ENCODE measurements at places on chromosomes 16 and 17.

DNA sequence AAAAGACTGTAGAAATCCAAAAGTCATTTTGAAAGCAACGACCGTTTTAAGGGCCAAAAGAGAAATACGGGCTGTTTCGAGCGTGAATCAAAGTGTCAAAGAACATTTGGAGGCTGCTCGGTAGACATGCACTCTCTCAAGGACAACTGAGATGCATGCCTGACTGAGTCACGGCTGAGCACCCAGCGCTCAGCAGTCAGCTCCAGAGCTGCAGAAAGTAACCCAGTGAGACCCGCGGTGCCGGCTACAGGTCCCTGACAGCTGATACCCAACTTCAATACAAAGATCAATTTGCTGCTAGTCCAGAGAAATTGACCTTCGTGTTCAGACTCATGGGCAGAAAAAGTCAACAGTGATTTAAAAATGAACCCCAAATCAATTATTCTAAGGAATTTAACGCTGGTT lies 214.9 kb downstream of the STX8 start:
- peak; percentile 10 for DNase-seq

DNA sequence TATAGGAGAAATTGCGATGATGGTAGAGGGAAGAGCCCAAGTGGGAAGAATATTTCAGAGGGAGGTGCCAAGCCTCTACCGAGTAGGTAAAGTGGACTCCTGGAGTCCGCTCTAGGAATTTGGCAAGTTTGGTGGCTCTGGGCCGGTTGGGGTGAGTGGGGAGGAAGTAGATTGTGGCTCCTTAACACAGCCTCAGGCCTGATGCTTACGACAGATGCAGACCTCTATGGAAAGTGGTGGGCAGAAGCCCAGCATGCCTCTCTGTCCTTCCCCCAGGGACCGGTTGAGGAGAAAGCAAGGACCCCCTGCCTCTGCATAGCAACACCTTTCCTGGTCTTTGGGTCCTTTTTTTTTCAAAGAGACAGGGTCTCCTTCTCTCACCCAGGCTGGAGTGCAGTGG lies 55.9 kb upstream of the SIAH1 start:
- DNase-seq: no peak

GRCh38 chr16:11575223-11575589 lies 11.5 kb downstream of the LITAF start:
- no peak for DNase-seq

- no peak for DNase-seq
Measured at GRCh38 chr17:81241648-81242420, 2.7 kb downstream of the NDUFAF8 start.

DNA sequence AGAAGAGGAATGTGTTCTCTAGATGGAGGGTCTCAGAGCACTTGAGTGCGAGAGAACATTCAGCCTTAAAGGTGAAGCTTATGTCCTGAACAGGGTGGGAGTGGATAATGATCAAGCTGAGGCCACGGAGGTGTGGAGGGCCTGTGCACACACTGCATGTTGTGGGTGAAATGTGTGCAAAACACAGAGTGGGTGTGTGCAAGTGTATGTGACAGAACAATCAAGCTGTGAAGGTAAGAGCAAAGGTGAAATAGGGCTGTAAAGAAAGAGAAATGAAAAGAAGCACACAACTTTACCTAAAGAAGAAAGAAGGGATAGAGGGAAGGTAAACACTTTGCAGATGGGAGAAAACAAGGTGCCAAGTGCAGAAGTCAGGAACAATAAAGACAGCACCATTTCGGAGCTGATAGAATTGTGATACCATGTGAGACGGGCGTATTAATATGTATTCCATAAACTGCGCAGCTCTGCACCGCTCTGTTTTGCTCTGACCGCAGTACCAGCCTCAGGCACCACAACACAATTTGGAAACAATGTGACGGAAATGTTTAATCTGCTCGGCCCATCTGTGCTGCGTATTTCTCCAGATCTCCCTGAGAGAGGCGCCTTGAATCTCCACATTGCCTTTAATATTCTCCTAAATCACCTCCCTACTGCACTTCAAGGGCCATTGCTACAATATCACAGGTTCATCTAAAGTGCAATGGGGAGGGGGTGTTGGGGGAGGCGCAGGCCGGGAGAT lies 40.6 kb downstream of the SNX11 start:
- no peak for DNase-seq

- no peak for DNase-seq
Measured at GRCh38 chr16:88060524-88061219, 109.4 kb downstream of the BANP start.

DNA sequence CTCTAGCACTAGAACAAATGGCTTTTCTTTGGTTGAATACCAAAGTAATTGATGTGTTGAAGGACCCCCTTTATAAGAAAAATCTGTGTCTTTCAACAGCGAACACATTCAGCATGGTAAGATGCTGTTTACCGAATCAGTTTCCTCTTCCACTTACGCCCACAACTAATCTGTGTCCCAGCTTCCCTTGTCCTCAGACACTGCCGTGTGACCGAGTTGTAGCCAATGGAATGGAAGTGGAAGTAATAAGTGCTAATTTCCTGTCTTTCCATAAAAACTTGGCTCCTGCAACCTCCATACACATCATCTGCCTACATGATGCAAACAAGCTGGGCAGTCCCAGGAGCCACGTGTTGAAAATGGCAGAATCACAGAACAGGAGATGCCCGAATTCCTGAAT lies 10.4 kb downstream of the CDIPT start:
- no peak for DNase-seq

GRCh38 chr17:7838090-7839075 lies 4.4 kb downstream of the KDM6B start:
- peak; percentile 20 for DNase-seq

- DNase-seq: no peak
Measured at GRCh38 chr17:42067371-42068091, 17.1 kb upstream of the C17orf113 start.

DNA sequence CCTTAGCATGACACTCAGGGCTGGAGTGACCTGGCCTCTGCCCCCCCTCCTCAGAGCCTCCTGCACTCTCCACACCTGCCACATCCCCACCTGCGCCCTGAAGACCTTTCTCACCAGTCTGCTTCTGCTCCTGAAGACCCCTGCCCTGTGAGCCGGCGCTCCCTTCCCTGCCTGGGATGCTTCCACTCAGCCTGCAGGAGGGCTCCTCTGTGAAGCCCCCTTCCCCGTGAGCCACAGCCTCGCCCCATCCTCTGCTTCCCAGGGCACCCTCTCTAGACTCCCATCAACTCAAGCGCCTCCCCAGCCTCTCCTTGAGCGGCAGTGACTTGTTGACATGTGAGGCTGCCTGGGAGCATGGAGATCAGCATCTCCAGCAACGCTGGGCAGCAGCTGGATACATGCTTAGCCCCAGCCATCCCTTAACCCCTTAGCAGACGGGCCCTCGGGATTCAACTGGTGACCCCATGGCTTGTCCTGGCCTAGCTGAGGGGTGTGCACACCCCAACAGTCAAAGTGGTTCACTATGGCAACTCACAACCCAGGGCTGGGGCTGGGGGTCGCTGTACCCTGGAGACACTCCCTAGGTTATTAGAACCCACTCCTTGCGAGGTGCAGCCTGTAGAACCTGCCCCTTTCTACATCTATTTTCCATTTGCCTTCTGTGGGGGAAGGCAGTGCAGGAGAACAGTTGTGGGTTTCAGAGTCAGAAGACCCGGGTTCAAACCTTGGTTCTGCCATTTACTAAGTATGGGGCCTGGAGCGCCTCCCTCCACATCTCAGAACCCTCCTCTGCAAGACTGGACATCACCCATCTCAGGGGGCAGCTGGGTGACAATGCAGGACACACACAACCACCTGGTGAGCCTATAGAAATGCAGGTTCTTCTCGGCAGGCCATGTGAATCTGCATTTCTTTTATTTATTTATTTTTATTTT lies 21.5 kb downstream of the TMEM235 start:
- DNase-seq: no peak

All from amniotic stem cell (primary cell).